Transverse colon (tissue), 4 donors: ENCODE measurements at places on chromosomes 2 and 18. TPM values are rescaled to one million over a fixed set of nuclear protein-coding genes. Genes with fewer than 3 reads are reported as not detected.

Gene UGT1A5
- 3.2 TPM for total RNA-seq

Gene GRB14
- 3.4 TPM for total RNA-seq

Gene NEU2
- not detected for total RNA-seq

Gene IL36G
- not detected for total RNA-seq

DNA sequence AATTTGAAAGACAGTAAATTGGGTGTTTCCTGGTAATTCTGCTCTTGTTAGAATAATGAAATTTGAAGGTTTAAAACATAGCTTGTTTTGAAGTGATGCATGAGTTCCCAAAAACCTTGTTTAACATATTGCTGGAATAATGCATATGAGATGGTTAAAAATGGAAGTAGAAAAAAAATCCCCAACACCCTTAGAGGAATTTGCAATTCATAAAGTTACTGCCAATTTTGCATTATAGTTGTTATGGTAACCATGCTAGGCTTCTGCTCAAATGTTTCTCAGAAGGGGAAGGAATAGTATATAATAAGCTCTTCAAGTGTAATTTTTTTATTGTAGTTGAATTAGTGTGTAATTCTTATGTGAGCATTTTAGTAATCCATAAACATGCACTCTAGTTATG, 49.1 kb downstream of the FASTKD2 start:
- DNase-seq: no peak

DNA sequence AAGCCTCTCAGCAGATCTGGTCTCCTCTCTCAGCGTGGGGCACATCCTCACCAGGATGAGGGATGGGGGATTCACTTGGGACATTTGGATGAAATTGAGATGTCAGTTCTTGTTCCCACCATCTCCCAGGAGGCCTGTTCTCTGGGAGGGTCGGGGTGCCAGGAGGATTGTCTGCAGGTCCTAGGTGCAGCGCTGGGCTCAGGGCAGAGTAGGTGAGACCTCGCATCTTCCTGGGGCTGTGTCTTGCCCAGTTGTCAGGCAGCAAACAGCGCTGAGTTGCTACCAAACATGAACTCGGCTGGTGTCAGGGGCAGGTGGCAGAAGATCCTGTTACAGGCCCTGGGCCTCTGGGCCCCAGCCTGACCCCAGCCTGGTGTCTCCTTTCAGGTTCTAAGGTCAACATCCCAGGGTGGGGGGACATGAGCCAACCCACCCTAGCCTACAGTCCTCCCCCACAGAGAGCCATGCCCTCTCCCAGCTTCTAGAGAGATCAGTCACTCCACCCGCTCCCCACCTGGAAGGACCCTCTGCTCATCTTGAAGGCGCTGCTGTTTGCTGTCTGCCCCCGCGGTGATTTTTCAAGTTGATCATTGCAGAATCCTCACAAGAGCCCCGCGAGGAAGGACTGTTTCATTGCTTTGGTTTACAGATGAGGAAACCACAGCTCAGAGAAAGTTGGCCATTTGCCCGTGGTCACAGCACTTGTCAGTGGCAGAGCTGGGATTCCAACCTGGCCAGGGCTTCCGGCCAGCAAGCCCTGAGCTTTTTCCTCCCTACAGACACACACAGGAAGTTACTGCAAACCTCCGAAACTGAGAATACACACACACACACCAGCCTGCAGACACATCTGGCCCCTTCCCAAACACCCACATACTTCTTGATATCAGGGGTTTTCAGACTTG, 83.9 kb downstream of the STPG4 start:
- DNase-seq: peak; percentile 77

GRCh38 chr2:179264368-179265081, at the start of gene SESTD1:
Gene SESTD1 (minus strand): TSS chr2:179264832. CDS start chr2:179191841, 72,991 bp downstream.
- DNase-seq: peak; percentile 73

- DNase-seq: peak; percentile 90
Observed at GRCh38 chr2:234881413-234882241, 70.2 kb upstream of the SH3BP4 start.

- no peak for DNase-seq
Observed at GRCh38 chr18:9380621-9381395, 46.2 kb downstream of the TWSG1 start.
